ENCODE measurements at places on chromosomes 3 and 15.
A peak's percentile ranks its signal among the peaks of the same experiment; 100 is the strongest.

DNA sequence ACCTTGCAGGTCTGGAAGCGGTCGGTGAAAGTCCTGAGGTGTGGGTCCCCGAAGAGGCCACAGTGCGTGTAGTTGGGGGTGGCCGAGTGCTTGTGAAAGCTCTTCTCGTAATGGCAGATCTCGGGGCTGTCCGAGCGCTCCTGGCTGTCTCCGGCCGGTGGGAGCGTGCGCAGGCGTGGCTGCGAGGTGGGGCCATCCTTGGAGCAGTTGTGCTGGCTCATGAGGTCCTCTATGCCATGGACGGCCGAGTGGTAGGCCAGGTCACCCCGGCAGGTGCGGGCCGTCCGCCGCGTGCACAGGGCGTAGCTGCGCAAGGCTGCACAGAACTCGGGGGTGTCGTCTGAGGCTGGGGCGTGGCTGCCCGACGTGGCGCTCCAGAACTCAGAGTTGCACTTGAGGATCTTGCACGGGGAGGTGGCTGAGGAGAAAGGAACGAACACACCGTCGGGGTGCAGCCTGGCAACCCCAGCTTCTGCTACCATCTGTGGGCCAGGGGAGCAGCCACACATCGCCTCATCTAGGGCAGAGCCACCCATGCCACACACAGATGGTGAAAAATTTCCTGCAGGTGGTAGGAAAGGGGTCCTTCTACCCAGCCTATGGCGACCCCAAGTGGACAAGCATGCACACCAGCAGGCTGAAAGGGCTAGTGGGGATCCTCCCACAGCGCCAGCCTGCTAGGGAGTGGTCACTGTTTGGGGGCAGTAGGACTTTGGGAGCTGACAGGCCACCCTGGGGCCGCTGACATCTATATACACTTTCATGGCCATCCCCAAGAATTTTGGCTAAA, 36.7 kb downstream of the RGMA start:
- no peak for DNase-seq

DNA sequence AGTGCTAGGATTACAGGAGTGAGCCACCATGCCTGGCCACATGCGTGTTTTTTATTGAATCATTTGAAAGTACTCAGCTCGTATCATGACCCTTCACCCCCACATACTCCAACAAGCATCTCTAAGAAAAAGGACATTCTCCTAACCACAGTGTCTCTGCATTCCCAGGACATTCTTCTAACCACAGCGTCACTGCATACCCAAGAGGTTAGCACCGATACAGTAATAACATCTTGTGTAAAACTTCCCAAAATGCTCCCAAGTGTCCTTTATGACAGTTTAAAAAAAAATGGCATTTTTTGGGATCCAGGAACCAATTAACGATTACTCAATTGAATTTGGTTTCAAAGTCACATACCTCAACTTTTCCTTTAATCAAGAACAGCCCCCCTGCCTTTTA, 39.6 kb downstream of the FLNB start:
- no peak for DNase-seq

- no peak for DNase-seq
Measured at GRCh38 chr3:23916152-23916885, 471 bp downstream of the NKIRAS1 start.

- no peak for DNase-seq
Measured at GRCh38 chr3:146087116-146087515, 73.9 kb downstream of the PLOD2 start.

DNA sequence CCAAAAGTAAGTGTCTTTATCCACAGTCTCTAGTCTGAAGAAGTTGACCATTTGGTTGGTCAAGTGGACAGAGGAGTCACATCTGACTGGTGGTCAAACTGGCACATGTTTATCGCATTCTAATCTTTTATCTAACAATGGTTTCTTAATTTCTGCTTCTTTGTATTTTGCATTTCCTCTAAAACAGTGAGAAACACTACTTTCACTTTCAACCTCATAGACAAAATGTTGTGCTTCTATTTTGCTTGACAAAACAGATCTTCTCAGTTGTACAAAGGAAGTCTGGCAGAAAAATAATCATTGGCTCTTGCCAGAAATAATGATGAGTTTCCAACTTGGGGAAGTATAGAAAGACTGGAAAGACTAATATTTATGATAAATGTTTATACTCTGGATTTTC, 103.9 kb downstream of the MME start:
- DNase-seq = no peak

GRCh38 chr3:71728632-71729342, 3.6 kb upstream of the EIF4E3 start:
- no peak for DNase-seq

DNA sequence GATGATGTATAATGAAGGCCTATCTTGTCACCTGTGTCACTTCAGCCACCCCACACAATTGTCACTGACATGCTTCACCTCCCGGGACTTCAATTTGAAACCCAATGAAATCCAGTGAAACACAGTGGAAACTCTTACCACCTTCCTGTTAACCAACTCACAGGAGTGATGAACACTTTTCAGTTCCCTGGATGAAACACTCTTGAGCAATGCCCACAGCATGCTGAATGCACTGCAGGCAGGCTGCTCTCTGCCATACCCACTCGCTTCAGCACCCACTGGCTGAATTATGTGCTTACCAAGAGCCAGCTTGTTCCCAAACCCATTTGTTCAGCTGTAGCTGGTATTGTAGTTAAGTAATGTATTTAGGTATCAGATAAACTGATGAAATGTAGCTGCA, 47.0 kb downstream of the MAP2K1 start:
- no peak for DNase-seq

DNA sequence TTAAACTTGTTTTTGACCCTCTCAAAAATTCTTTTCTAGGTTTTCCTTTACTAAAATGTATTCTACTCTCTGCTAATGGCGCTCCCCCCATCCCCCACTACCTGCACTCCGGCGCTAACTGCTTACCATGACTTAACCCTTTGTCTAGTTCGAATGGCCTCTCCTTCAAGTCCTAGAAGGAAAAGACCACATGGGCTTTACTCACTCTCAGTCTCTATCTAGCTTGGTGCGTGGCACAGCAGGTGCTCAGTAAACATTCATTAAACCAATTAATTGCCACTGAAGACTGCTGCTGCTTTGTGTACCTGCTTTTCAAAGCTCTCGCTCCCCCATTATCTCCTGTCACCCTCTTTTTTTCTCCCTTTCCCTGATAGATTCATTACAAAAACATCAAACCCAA, 457.7 kb upstream of the THRB start:
- DNase-seq = peak; percentile 35

DNA sequence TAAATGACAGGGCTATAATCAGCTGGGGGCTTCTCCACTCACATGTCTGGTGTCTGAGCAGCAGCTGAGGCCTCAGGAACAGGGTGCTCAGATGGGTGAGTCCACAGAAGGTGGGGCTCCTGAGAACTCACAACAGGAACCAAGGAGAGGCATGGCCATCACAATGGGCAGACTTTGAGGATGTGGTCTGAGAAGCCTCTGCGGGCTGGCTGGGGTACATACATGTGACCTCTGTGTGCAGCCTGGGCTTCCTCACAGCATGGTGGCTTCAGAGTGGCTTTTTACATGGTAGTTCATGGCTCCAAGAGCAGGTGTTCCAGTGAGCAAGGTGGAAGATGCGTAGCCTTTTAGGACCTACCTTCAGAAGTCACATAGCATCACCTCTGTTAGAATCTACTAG, 58.8 kb downstream of the TRPC1 start:
- no peak for DNase-seq

DNA sequence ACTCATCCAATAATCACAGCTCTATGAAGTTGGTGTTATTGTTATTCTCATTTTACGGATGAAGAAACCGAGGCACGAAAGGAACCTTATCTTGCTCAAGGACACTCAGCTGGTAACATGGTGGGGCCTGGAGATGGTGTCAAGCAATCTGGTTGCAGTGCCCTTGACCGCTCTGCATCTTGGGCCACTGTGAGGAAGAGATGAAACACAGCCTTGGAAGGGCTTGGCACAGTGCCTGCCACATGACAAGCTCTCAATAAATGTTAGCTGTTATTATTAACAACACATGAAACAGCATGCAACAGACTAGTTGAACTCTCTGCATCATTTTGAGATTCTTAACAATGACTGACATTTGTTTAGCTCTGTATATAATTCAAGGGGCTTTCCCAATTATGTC, 10.1 kb upstream of the ITGA11 start:
- no peak for DNase-seq

DNA sequence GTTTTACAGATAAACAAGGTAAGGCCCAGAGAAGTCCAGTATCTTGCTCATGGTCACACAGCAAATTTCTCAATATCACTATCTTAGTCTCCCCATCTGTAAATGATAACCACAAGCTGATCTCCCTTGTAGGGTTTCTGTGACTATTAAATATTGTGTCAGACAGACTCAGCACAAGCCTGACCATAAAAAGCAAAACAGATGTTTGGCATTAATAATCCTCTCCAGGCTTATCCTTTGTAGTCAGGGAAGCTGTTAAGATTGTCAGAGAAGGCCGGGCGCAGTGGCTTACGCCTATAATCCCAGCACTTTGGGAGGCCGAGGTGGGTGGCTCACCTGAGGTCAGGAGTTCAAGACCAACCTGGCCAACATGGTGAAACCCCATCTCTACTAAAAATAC, 173.2 kb upstream of the PRICKLE2 start:
- no peak for DNase-seq

- DNase-seq = peak; percentile 69
Measured at GRCh38 chr3:121592856-121593702, at the start of gene FBXO40. TSS of gene FBXO40 (plus strand) at chr3:121593379. CDS start at chr3:121620576, 27,197 bp downstream.

- no peak for DNase-seq
Measured at GRCh38 chr15:52171807-52172206, 19.4 kb downstream of the GNB5 start.

- no peak for DNase-seq
Measured at GRCh38 chr15:74957476-74958035, 984 bp upstream of the RPP25 start.

DNA sequence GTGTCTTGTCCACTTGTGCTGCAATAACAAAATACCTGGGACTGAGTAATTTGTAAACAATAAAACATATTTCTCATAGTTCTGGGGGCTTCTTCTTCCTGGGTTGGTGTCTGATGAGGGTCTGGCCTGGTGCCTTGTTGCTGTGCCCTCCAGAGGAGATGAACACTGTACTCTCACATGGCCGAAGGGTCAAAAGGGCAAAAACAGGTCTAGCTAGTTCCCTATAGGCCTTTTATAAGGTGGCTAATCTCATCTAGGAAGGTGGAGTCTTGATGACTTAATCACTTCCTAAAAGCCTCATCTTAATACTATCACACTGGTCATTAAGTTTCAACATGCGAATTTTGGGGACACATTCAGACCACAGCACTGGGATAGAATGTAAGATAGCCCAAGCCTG, 228.4 kb downstream of the TLE3 start:
- no peak for DNase-seq

DNA sequence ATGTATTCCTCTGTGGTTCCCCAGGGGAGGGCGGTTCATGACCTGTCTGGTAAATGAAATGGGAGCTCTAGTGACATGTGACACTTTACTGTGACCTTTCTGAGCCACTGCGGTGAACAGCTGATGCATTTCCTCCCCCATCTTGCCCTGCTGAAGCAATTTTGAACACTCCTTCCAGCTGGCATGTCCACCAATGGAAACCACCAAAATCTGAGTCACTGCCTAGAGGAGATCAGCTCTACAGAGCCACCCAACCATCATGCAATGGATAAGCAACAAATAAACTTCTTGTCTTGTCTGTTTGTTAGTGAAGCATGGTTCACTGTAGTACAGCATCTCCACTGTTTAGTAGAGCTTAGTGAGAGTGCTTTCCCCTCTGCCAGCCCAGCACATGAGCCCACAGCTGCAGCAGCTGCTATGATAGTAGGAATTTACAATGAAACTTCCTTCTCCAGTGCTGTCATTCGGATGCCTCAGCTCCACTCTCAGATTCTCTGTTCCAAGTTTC, 479.4 kb downstream of the NTRK3 start:
- no peak for DNase-seq

- no peak for DNase-seq
Measured at GRCh38 chr3:123018683-123019082, 8.9 kb downstream of the SEMA5B start.

DNA sequence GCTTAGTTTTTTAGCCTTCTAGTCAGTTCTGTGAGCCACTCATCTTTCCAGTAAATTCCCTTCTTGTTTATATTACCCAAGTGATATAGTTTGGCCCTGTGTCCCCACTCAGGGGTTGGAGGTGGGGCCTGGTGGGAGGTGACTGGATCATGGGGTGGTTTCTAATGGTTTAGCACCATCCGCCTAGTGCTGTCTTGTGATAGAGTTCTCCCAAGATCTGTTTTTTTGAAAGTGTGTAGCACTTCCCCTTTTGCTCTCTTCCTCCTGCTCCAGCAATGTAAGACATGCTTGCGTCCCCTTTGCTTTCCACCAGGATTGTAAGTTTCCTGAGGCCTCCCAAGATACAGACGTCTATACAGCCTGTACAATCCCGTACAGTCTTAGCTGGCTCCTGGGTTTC, 53.7 kb upstream of the INO80 start:
- no peak for DNase-seq

DNA sequence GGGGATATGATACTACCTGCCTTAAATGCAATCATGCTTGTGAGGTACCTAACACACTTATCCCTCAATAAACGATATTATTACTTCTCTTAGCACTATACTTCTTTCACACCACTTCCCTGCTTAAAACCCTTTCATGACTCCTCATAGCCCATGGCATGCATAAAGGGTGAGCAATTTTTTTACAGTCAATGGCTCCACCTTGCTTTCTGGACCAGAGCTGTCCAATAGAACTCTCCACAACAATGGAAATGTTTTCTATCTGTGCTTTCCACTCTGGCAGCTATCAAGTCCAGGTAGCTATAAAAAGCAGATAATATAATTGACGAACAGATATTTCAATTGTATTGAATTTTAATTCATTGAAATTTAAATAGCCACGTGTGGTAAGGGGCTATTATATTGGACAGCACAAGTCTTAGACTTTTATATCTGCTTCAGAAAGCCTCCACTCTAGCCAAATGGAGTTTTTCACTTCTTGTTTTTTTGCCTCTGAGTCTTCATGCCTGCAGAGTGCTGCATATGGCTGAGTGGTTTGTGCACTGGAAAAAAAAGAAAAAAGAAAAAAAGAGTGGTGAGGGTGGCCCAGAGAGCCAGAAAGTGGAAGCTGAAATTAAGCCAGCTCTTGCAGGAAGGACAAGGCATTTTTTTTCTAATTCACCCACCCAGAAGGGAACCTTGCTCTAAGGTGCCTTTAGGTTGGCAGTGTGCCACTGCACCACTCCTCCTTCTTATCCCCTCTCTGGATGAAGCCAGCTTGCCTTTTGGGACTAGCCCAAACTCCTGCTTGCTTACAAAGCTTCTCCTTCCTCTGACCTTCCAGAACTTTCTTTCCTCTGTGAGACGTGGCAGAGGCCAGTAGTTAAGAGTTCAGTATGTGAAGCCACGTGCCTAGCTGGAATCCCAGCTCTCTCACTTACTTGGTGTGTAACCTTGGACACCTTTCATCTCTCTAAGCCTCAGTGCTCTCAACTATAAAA, 239.0 kb upstream of the LRTM1 start:
- no peak for DNase-seq

GRCh38 chr3:126100269-126100633, 16.3 kb upstream of the SLC41A3 start:
- DNase-seq = no peak

- DNase-seq = no peak
Measured at GRCh38 chr15:70056091-70056680, 41.5 kb downstream of the TLE3 start.

- DNase-seq = no peak
Measured at GRCh38 chr15:79872358-79873017, 24.3 kb downstream of the MTHFS start.

- no peak for DNase-seq
Measured at GRCh38 chr3:96700322-96701315, 113.8 kb upstream of the EPHA6 start.
